Endothelial cell (in vitro differentiated cells): ENCODE measurements at places on chromosomes 6 and 20. TPM values are rescaled to one million over a fixed set of nuclear protein-coding genes. Genes with fewer than 3 reads are reported as not detected.

Gene HLA-DMA
- total RNA-seq = 13.0 TPM

Gene TCP11
- total RNA-seq = 0.18 TPM

Gene SLC22A7
- not detected for total RNA-seq

DNA sequence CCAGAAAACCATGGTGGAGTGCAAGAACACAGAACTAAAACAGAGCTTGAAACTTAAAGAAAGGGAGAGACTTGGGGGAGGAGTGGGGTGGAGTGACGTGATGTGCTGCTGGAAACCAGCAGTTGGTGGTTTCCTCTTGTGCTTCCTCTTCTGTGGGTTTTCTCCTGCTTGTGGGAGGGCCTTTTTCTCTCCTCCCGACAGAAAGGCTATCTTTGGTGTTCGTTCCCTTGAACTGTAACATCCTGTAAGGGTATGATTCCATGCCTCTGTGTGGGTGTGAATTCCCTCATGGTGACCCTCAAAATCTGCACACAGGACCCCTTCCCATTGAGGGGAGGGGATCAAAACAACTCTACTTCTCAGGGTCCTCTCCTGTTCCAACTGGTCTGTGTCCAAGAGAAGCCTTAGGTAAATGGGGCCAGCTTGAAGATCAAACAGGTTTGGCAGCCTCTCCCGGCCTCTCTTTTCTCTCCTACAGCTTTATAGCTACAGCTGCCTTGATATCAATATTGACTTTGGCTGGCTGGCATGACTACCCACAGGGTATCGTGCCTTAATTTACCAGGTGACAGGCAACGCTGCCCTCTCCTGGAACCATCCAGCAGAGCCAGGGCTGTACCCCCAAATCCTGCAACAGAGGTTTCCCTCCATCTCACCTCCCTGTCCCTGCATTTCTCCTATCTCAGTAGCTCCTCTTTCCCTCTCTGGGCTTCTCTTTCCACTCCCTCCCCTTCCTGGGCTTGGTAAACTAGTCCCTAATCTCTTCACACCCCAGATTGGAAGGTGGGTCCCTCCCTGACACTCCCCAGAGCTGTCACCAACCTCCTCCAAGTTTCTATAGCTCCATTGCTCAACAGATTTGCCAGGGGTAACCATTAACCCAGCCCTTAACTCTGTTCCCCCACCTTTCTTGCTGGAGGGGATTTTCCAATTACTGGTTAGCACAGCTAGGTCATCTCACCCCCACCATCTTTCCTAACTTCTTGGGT, 1.5 kb upstream of the MSH5 start:
- peaks cover 15% of the 10 kb centered on the region for H3K36me3 ChIP-seq
- peaks cover 20% of the 10 kb centered on the region for H3K27me3 ChIP-seq
- H3K27ac ChIP-seq = peak overlapping the region; percentile 100
- H3K4me1 ChIP-seq = peaks cover 43% of the 10 kb centered on the region
- no peak for DNase-seq

GRCh38 chr6:26205625-26206574, 118.7 kb downstream of the HFE start:
- no peak for DNase-seq
- no peak overlapping the region for H3K27ac ChIP-seq
- peaks cover 11% of the 10 kb centered on the region for H3K4me1 ChIP-seq
- peaks cover 9% of the 10 kb centered on the region for H3K27me3 ChIP-seq
- H3K36me3 ChIP-seq = peaks cover 3% of the 10 kb centered on the region

DNA sequence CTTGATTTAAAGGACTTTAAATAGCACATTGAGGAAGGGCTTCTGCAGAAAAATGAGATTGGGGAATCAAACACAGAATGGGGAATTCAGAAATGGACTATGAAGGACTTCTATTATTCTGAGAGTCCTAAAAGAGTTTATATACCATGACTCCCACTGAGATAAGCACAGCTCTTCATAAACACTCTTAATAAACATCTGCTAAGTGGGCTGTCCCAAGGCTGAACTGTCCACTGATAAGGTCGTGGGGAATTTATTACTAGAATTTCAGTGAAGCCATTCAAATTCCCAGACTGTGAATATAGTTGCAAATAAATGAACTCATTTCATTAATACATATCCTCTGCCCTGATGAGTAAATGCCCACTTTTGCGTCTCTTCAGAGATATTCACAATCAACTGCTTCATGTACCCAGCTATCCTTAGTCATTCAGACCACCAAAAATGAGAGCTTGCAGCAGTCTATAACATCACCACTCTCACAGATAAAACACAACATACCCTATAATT, 468.2 kb upstream of the RUNX2 start:
- H3K4me3 ChIP-seq = no peak overlapping the region
- DNase-seq = no peak
- H3K4me1 ChIP-seq = peaks cover 11% of the 10 kb centered on the region
- peaks cover 2% of the 10 kb centered on the region for H3K27me3 ChIP-seq

GRCh38 chr6:32972353-32973143, 4.2 kb downstream of the BRD2 start:
- DNase-seq = peak; percentile 47
- H3K27ac ChIP-seq = peak overlapping the region; percentile 97
- H3K36me3 ChIP-seq = peaks cover 64% of the 10 kb centered on the region
- H3K4me3 ChIP-seq = peak overlapping the region; percentile 100
- peaks cover 57% of the 10 kb centered on the region for H3K4me1 ChIP-seq

DNA sequence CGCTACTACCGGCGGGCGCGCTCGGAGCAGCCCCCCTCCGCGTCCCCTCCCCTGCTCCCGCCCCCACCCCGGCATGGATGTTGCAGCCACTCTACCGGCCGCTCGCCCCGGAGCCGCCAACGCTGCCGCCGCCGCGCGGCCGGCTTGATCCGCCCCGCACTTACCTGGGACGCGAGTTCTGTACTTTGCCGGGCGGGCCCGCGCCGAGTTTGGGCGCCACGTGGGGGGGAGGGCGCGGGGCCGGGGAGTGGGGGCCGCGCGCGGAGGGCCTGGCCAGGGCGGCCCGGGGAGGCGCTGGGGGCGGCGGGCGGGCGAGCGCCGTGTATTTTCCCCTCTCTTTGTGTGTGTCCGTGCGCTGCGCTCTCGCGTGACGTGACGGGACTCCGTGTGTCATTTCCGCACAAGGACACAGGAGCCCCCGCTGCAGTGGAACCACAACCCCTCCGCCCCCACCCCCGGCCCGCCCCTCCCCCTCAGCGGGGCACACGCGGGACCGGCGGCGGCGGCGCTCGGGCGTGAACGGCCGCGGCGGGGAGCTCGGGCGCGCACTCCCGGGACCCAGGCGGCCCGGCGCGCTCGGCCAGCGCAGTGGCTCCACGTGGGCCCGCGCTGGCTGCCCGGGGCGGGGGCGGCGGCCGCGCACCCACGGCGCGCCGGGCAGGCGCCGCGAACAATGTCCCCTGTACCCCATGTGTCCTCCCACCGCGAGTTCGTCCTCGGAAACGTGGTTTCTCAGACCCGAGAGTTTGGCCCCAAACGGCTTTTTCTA, at the start of gene BEND3:
Gene BEND3 (minus strand): TSS at position 590 of the 769 bp plus-strand sequence. CDS start 16,230 bp downstream, outside the sequence.
- peaks cover 2% of the 10 kb centered on the region for H3K27me3 ChIP-seq
- DNase-seq = peak; percentile 34
- peak within 1 kb of the TSS; percentile 90 for H3K4me3 ChIP-seq
- H3K36me3 ChIP-seq = no peaks in the 10 kb centered on the region

GRCh38 chr6:150299873-150300485, 68.8 kb upstream of the IYD start:
- H3K27ac ChIP-seq = no peak overlapping the region
- peaks cover 3% of the 10 kb centered on the region for H3K27me3 ChIP-seq
- H3K36me3 ChIP-seq = peaks cover 5% of the 10 kb centered on the region
- H3K4me1 ChIP-seq = peaks cover 10% of the 10 kb centered on the region

GRCh38 chr6:157305670-157306653, 17.4 kb downstream of the TMEM242 start:
- H3K4me1 ChIP-seq = peaks cover 35% of the 10 kb centered on the region
- H3K27me3 ChIP-seq = peaks cover 11% of the 10 kb centered on the region
- no peak overlapping the region for H3K27ac ChIP-seq
- H3K36me3 ChIP-seq = peaks cover 8% of the 10 kb centered on the region
- H3K4me3 ChIP-seq = no peak overlapping the region
- no peak for DNase-seq

DNA sequence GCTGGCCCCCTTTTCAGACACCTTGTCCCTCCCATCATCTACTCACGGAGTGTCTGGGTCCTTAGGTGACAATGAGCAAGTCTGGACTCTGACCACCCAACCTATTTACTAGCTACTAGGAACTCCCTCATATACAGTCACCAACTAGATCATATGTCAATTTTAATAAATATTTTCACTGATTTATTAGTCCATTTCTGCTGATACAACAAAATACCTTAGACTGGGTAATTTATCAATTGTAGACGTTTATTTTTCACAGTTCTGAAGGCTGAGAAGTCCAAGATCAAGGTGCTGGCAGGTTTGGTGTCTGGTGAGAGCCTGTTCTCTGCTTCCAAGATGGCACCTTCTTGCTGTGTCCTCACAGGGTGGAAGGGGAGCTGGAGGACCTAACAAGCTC, 229.7 kb downstream of the PTPRT start:
- H3K27me3 ChIP-seq = no peaks in the 10 kb centered on the region
- no peak for DNase-seq

- no peaks in the 10 kb centered on the region for H3K4me1 ChIP-seq
- H3K27ac ChIP-seq = no peak overlapping the region
- H3K4me3 ChIP-seq = no peak overlapping the region
- peaks cover 20% of the 10 kb centered on the region for H3K36me3 ChIP-seq
These were observed 38.3 kb downstream of the HECA start for GRCh38 chr6:139173172-139173571.

- peak overlapping the region; percentile 73 for H3K4me3 ChIP-seq
- peak overlapping the region; percentile 7 for H3K27ac ChIP-seq
- no peak for DNase-seq
- H3K27me3 ChIP-seq = peaks cover 7% of the 10 kb centered on the region
- H3K4me1 ChIP-seq = peaks cover 15% of the 10 kb centered on the region
- peaks cover 64% of the 10 kb centered on the region for H3K36me3 ChIP-seq
These were observed 46.3 kb downstream of the EZR start for GRCh38 chr6:158772851-158773371.

- H3K36me3 ChIP-seq = no peaks in the 10 kb centered on the region
- DNase-seq = peak; percentile 40
- H3K27ac ChIP-seq = peak overlapping the region; percentile 89
- peaks cover 25% of the 10 kb centered on the region for H3K4me1 ChIP-seq
These were observed 397.3 kb upstream of the NRSN1 start for GRCh38 chr6:23728707-23729106.

DNA sequence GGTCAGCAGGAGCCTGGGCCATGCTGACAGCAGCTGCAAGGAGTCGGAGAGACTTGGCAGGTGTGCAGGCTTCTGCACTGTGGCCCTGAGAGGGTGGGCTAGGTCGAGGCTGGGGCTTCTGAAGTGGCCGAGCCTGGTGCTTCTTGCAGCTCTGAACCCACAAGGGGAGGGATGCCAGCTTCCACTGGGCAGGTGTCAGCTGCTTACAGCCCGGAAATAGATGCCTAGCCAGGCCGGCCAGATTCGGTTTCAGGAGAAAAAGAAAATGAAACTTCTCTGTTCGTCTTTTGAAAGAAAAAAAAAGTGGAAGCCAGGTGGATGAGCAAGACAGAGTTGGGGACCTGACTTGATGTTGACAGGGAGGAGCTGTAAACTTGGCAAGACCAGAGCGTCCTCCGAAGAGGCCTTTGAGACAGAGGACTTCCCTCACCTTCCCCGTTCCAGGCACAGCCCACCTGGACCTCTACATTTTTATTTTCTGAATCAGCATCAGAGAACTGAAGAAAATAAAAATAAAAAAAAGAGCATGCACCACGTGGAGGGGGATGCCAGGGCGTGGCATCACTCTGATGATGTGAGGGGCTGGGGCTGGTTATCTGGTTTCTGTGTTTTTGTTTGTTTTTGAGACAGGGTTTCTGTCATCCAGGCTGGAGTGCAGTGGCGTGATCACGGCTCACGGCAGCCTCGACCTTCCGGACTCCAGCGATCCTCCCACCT, at the start of gene ZBP1:
Gene ZBP1 (minus strand): TSS at position 153 of the 717 bp plus-strand sequence. CDS start 131 bp downstream, at position 22.
- no peaks in the 10 kb centered on the region for H3K36me3 ChIP-seq
- DNase-seq = no peak
- no peak within 1 kb of the TSS for H3K27ac ChIP-seq
- H3K4me1 ChIP-seq = peaks cover 2% of the 10 kb centered on the region

DNA sequence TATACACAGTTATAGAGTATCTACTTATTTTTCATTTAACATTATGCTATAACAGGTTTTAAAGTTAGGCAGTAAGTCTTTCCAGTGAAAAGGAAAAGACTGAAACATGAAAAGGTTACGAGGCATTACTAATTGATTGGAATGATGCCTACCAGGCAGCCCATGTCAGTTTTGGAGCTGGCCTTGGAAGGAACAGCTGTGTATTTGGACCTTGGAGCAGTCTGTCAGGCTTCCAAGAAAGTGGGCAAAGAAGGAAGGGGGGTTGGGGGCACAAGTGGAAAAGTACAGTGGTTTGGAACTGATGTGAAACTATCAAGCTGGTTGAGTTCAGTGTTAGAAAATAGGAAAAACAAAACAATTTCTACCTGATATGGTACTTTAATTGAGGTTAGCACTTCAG, 41.7 kb downstream of the SLC16A10 start:
- H3K27me3 ChIP-seq = no peaks in the 10 kb centered on the region
- no peaks in the 10 kb centered on the region for H3K36me3 ChIP-seq
- peaks cover 15% of the 10 kb centered on the region for H3K4me1 ChIP-seq
- DNase-seq = no peak
- no peak overlapping the region for H3K27ac ChIP-seq

DNA sequence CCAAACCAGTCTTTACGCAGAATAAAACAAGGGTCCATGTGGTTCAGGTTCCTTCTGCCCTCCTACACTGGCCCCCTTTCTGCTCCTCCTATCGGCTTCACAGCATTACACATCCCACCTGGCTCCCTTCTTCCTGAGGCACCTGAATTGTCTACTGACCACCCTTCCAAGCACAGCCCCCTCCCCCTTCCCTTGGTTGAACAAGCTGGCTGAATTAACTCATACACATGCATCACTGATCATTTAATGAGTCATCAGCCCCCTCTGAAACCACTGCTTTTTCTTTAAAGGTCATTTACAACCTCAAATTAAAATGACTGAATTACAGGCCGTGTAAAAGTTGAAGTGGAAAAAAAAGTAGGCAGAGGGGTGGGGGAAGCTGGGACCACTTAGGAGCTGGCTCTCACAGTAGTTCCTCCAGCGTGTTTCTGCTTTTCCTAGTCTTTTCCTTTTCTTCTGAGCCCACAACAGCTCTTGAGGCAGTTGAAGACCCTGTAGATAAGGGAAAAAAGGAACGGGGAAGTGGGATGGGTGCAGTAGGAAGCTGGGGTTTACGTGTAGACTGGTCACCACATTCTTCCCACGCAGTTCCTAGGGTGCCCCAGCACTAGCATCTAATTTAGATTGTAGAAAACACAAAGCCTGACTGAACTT, 67.6 kb downstream of the FYN start:
- DNase-seq = no peak
- peak overlapping the region; percentile 81 for H3K27ac ChIP-seq
- peaks cover 34% of the 10 kb centered on the region for H3K36me3 ChIP-seq
- peaks cover 6% of the 10 kb centered on the region for H3K27me3 ChIP-seq
- H3K4me3 ChIP-seq = peak overlapping the region; percentile 3

- no peak overlapping the region for H3K4me3 ChIP-seq
- no peak for DNase-seq
- H3K27ac ChIP-seq = no peak overlapping the region
- no peaks in the 10 kb centered on the region for H3K4me1 ChIP-seq
- peaks cover 23% of the 10 kb centered on the region for H3K36me3 ChIP-seq
- H3K27me3 ChIP-seq = no peaks in the 10 kb centered on the region
These were observed 175.8 kb downstream of the TBC1D32 start for GRCh38 chr6:121158438-121158837.

- no peak for DNase-seq
- no peaks in the 10 kb centered on the region for H3K27me3 ChIP-seq
- H3K4me1 ChIP-seq = no peaks in the 10 kb centered on the region
- H3K27ac ChIP-seq = no peak overlapping the region
- no peak overlapping the region for H3K4me3 ChIP-seq
These were observed 30.8 kb upstream of the COL21A1 start for GRCh38 chr6:56278171-56278591.
